ENCODE measurements at places on chromosomes 13 and 19.

- DNase-seq = no peak
Measured at GRCh38 chr13:21909331-21909730, 238.5 kb downstream of the FGF9 start.

DNA sequence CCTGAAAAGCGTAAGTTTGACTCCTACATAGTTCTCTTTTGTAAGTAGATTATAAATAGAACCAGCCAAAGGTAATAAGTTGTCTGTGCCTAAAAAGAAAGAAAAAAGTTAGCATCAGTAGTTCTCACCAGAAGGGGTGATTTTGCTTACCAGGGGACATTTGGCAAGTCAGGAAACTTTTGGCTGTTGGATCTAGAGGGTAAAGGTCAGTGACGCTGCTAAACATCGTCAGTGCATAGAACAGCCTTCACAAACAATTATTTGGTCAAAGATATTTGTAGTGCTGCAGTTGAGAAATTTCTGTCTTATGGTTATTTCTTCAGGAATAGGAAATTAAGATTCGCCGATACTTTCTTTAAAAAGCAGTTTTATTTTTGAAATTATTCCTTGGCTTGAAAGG, 2.0 kb downstream of the USPL1 start:
- no peak for DNase-seq

- DNase-seq = no peak
Measured at GRCh38 chr13:44801990-44802389, 187.3 kb downstream of the NUFIP1 start.

- no peak for DNase-seq
Measured at GRCh38 chr19:1035998-1036621, 3.8 kb upstream of the ABCA7 start.

DNA sequence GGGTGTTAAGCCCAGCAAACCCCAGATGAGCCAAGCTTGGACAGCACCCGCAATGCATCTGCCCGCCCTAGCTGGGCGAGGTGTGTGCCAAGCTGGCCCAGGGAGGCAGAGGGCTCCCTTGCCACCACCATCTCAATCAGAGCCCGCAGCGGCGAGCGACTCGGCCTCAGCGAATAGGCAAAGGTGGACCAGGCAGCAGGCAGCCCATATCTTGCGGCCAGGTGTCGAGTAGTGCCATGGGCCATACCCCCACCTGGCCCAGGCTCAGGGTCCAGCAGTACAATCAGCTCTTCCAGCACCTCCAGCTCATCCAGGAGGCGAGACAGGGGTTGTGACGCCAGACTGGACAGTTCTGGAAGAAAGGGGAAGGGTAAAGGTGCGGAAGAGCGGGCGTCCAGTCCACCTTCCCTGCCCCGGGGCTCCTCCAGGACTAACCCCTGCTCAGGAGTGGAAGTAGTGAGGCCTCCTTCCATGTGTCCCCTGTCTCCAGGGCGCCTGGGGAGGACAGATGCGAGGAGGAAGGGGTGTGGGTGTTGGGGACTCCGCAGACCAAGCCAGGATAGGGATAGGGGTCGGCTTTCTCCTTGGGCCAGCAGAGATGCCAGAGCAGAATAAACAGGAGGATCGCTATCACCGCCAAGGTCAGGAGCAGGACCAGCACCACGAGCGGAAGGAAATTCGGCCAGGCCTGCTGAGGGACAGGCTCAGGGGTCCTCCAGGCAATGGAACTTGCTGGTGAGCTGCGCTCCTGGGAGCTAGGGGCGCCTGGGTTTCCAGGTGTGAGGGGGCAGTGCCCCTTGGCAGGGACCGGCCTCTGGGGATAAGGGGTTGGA, 2.8 kb downstream of the IGFLR1 start:
- DNase-seq = no peak

- no peak for DNase-seq
Measured at GRCh38 chr13:48266701-48267639, 34.0 kb downstream of the ITM2B start.

GRCh38 chr19:42488783-42489521, 39.3 kb downstream of the CEACAM1 start:
- no peak for DNase-seq

DNA sequence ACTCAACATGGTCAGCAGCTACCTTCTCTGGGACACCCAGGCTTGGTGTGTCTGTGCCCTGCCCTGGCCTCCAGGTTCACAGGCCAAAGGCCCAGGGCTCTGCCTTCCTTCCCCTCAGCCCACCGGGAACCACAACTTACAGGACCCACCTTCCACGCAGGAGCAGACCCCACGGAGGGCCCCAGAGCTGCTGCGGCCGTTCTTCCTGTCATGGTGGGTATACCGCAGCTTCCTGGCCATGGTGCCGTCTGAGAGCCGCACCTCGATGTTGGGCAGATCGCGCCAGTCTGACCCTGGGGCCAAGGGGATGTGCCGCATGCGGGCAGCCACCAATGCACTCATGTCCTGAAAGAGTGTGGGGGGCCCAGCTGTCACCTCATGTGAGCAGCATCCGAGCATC, 17.2 kb upstream of the EIF3G start:
- no peak for DNase-seq

DNA sequence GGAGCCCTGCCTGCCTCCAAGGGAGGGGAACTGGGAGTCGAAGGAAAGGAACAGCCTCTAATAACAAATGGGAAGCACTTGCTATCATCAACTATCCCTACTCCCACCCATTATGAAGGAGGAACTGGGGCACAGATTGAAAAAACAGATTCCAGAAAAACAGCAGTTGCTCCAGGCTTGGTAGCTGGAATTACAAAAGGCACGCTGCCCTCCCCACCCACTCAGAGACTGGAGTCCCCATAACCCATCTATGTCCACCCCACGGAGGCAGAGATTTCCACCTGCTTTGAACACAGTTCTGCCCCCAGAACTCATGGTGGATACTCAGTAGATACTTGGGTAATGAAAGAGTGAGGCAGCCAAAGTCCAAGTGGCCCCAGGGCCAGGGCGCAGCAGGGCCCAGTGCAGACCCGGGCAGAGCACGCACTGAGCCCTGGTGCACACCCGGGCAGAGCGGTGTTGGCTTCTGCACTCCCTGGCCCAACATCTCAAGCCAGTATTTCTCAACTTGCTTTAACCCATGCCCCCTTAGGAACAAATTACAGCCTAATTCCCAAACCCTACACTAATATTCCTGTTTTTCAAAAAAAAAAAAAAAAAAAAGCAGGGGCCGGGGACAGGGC, 19.1 kb upstream of the CCNP start:
- no peak for DNase-seq

DNA sequence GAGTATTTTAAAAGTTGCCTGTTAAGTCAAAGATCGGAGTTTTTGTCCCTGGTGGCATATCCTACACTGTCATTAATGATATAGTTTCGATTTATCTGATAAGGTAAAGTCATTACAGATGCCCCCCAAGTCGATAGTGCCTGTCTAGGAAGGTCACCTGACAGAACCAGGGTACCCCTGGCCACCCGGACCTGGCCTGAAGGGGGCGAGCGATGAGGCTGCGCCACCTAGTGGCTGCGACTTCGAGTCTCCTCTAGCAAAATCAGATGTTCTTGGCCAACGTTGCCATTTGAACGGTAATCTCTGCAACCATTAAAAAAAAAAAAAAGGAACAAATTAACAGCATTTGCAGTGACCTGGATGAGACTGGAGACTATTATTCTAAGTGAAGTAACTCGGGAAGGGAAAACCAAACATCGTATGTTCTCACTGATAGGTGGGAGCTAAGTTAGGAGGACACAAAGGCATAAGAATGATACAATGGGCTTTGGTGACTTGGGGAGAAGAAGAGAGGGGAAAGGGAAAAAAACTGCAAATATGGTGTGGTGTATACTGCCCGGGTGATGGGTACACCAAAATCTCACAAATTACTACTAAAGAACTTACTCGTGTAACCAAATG, 565.1 kb downstream of the LIG4 start:
- DNase-seq = peak; percentile 11

- no peak for DNase-seq
Measured at GRCh38 chr13:37123337-37123736, 17.9 kb upstream of the CSNK1A1L start.

All from activated naive CD4-positive, alpha-beta T cell treated with anti-CD3 and anti-CD28 coated beads, Interleukin-2, amount 50 U/mL, for 16 hours (primary cell).